ENCODE measurements at places on chromosomes 2 and 18.

GRCh38 chr2:39919511-39920306, 140.7 kb upstream of the THUMPD2 start:
- DNase-seq, result no peak

DNA sequence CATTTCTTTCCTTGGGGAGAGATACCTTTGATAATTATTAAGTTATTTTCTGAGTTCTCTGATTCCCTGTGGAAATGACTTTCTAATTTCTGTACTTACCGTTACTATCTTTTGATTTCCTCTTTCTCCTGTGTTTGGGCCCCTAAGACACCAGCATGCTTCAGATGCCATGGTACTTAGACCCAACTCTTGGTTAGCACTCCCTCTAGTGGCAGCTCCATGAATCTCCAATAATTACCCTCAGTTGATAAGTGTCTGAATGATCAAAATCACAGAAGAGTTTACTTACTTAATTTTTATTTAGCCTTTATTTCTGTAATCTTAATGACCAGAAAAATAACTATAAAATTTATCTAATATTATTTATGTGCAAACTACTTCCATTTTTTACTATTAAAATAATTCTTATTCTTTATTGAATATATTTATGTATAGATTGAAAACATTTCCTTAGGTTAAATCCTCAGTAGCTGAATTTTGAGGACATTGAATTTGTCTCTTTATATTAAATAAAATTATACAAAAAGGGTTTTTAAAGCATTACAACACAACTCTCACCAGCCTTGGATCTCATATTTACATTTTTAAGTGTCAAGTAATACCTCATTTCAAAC, 300.4 kb downstream of the KCNS3 start:
- DNase-seq, result no peak

DNA sequence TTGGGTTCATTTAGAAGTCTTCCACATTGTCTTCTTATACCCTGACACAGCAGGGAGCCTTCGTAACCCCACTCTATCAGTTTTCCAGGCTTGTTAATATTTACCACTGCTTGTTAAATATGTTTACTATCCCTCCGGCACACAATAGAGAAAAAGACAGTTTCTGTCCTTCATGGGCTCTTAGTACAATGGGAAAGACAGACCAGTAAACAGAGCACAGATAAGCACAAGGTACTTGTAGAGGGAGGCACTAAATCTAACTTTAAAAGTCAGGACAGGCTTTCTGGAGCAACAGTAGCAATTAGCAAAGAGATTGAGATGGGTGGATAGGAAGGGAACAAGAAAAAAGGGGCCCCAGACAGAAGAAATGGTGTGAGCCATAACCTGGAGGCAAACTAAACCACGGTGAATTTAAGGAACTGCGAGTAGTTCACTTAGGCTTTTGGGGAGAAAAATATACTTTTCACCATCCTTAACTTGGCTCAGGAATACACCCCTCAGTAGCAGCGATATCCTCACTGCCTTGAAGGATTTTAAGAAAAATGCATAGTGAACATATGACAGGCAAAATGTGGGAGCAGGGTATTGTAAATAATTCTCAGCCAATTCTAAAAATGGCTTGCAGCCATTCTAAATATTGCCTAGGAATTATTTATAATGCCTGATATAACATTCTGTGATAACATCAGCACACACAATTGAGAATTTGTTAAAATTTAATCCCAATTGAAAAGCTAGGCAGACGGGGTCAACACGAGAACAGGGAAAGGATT, 383.7 kb downstream of the CDH2 start:
- no peak for DNase-seq

DNA sequence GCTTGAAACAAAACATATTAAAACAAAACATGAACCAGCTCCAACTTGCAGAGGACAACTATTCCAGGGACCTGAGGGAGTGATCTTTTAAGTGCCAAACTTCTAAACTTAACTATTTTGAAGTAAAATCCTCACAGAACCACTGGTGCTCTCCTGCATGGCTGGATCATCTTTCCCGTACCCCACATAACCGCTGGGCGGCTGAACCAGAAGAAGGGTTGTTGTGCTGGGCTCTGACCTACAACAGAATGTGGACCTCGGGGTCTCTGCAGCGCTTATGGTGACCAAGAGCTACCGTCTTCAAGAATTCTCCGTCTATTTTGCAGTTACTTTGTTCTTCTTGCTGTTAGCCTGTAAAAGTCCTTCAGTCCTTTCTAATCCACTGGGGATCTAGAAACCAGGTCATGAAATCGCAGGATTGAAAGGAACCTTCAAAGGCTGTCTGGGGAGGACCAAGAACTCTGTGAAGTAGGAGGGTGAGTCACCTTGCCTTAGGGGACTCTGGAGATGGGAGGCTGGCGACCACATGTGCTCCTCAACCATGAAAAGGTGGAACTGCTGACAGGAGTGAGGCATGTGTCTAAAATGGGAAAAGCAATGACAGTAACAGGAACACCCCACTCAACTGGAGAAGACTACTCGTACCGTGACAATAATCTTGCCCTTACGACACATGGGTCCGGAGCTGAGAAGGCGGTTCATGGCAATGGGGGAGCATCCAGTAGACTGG, 46.6 kb downstream of the HDLBP start:
- no peak for DNase-seq

GRCh38 chr2:224369028-224369632, 32.8 kb downstream of the FAM124B start:
- no peak for DNase-seq

DNA sequence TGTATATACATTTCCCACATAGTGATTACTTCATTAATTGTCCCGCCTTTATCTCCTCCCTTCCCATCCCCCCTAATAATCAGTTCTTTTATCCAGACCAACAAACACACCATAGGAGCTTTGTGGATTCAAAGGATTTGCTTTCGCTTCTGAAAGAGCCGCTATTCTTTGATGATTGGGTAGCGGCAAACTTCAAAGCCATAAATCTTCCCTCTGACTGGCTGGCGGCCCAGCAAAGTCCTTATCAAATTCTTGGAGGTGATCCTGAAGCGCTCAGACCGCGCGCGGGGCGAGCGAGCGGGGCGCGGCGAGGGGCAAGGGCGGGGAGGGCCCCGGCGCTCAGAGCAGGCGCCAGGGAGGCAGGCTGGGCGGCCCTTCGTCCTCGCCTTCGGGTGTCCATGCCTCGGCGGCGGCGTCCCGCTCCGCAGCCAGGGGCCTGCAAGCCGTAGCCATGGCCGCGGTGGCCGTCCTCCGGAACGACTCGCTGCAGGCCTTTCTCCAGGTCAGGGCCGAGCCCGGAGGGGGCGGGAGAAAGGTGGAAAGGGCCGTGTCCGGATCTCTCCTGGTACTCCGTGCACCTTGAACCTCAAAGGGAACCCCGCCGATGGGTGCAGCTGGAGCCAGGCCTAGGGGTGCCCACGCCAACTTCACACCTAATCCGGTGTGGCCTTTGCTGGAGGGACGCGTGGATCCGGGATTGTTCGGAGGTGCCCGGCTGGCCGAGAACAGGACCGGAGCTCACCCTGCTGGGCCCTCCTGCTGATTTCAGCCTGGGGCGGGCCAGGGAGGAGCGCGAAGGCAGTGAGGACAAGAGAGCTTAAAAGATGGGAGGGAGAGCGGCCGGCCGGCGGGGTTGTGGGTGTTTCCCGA, at the start of gene SP5:
Gene SP5 (plus strand): TSS at position 276 of the 870 bp plus-strand sequence. CDS start 176 bp downstream, at position 452.
- peak; percentile 8 for DNase-seq

DNA sequence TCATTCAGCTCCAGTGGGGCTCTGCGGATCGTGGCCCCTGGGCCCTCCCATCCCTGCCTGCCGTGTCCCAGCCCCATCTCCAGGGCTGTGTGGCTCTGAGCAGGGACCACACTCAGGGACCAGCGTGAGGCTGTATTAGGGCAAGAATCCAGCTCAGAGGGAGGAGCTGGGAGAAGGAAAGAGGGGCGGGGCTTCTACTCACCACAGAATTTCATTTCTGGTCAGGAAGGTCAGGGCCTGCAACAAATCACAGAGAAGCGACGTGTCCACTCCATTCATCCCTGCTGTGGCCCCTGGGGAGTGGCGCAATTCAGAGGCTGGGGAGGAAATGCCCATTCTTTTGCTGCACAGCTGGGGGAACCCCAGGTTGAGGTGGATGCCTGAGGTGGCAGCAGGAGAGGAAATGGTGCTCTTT, 828 bp downstream of the CIB4 start:
- DNase-seq, result no peak

DNA sequence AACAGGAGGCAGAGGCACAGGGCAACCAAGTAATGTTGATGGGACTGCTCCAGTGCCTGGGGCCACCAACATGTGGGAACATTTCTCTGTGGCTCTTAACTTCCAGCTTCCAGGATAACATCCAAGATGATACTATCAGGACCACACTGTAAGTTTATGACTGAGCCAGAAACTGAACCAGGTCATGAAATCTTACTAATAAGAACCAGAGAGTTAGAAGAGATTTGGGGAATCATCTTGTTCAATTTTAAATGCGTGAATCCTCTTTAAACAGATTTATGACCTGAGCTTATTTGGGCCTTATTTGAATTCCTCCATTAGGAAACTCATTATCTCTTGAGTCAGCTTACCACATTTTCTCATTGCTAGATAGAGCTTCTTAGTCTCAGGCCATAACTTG, 45.0 kb downstream of the MAP2 start:
- DNase-seq, result no peak

DNA sequence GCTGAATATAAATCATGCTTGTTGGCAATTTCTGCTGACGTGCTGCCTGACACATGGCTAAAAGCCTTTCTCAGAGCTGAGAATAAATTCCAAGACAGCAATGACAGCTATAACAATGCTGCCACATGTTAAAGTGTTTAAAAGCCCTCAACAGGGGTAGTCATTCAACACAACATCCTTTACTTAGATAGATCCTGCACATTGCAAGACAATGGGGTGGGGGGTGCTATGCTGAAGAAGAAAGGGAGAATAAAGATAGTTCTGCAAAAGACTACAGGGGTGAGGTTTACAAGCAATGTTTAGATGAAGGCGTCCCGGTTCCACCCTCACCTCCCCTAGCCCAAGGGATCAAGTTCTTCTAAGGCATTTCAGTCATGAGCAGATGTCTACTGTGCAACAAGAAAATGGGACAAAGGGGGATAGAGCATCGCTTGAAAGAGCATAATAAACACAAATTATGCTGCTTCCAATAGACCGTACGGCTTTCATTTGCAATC, 291.0 kb upstream of the ACVR2A start:
- DNase-seq, result no peak

GRCh38 chr2:58030771-58031170, 15.8 kb upstream of the VRK2 start:
- DNase-seq, result no peak

GRCh38 chr2:8847400-8847799, 10.0 kb upstream of the KIDINS220 start:
- no peak for DNase-seq

DNA sequence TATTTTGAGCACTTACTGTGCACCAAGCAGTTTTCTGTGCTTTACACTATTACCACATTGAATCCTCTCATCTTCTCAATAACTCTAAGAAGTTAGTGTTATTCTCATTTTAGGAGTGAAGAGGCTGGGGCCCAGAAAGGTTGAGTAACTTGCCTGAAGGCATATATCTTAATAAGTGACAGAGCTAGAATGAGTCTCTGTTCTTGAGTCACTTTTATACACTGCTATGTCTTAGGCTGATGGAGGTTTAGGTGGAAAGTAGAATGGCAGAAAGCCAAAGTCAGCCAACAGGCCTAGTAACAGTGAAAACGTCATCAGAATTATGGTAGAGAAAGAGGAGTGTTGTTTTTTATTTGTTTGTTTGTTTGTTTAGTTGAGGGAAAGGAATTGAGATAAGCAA, 27.9 kb upstream of the RPE start:
- DNase-seq, result no peak

GRCh38 chr2:226018641-226019040, 619.1 kb downstream of the NYAP2 start:
- no peak for DNase-seq

DNA sequence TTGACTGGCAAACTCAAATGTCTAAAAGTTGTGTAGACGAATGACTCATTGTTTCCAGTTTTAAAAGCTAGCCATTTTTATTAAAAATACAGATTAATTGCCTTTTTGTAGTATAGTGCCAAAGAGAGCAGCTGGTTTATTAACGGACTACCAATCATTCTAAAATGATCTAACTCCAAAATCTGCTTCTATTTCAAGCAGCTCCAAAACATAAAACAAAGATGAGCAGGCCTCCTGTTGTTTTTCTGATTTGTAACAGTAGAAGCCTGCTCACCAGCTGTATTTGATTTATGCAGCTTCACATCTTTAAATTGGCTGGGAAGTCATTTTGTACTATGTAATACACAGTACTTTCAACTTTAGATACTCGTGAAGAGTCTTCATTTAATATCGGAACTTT, 171.8 kb downstream of the UBR3 start:
- DNase-seq, result no peak
